GM23338 (cell line): ENCODE measurements at places on chromosomes 16 and 17. TPM values are rescaled to one million over a fixed set of nuclear protein-coding genes. Genes with fewer than 3 reads are reported as not detected.

AATK gene
- 1.1 and 1.3 TPM in 2 replicates for polyA plus RNA-seq

TMEM235 gene
- not detected in 2 replicates for polyA plus RNA-seq

B4GALNT2 gene
- not detected in 2 replicates for polyA plus RNA-seq

TBC1D3K gene
- polyA plus RNA-seq = not detected in 2 replicates

TTYH2 gene
- polyA plus RNA-seq = 1.4 and 2.1 TPM in 2 replicates

- no peak for DNase-seq
These were observed 3.4 kb upstream of the SMPD3 start for GRCh38 chr16:68451676-68452075.

GRCh38 chr16:4034963-4035362 is 81.3 kb downstream of the ADCY9 start:
- DNase-seq = no peak

GRCh38 chr16:85278839-85279238 is 166.6 kb upstream of the CIBAR2 start:
- no peak for DNase-seq

GRCh38 chr16:83206426-83206825 is 579.7 kb downstream of the CDH13 start:
- no peak for DNase-seq

- DNase-seq = no peak
These were observed 4.2 kb upstream of the NDRG4 start for GRCh38 chr16:58495521-58496331.

- peak; percentile 79 for DNase-seq
These were observed 5.1 kb upstream of the SCNN1B start for GRCh38 chr16:23296994-23297393.

DNA sequence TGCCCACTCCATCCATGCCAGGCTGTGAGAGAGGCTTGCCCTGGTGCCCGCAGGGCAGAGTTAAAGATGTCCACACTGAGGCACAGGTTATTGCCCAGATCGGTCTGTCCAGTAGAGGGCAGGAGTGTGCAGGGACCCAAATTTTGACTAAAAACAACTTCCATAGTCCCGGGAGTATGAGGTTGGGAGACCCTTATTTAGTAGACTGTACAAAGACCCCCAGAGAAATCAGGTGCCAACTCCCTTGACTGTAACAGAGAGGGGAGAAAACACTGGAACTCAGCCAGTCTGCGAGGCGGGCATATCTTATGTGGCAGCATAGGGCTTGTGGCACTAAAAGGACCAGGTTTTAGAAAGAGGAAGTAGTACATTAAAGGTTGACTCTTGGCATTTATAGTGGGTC is 43.4 kb downstream of the HNF1B start:
- peak; percentile 62 for DNase-seq

GRCh38 chr17:9473711-9474110 is 101.9 kb downstream of the STX8 start:
- no peak for DNase-seq

- DNase-seq = no peak
These were observed 235.7 kb downstream of the CHD9NB start for GRCh38 chr16:52816993-52817392.

DNA sequence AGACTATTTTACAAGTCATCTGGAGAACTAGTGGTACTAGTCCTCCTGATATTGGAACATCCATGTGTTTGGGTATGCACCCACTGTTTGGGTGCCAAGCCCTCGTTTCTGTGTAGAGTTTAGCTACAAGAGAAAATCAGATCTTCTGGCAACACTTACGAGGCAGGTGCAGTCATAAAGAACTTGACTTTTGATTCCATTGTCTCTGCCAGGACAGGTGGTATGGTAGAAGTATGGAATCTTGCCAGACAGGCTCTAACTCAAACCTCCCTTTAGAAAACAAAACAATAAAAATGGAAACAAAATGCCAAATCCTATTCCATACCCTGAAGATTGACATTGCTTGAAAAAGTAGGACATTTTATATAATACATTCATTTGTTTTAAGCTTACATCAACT is 16.0 kb downstream of the RNF43 start:
- DNase-seq = no peak

DNA sequence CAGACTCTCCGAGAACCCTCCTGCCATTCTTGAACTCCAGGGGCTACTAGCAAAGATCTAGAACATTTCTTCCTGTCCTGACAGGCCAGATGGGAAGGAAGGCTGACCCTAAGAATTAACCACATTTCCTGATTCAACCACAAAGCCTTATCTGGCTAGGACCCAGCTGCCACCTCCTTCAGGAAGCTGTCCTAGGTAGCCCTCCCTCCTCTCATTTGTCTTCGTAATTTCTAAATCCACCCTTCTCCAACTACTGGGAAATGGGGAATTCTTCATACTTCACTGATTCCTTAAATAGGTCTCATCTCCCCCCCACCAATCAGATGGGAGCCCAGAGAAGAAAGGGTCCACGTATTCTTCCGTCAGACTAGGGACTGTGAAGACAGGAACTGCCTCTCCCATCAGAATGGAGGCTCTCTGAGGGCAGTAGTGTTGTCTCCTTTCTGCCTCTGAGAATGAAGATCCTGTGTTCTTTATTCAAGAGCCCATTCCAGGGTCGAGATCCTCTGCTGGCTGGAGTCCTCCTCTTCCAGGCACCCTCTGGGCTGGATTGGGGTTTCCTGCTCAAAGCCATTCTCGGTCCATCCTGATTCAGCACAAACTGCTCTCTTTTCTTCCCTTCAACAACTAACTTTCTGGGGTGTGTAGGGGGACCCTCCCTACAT is 2.1 kb downstream of the SAMD14 start:
- peak; percentile 55 for DNase-seq

GRCh38 chr16:85608515-85608885 is 4.6 kb upstream of the GSE1 start:
- DNase-seq = no peak

DNA sequence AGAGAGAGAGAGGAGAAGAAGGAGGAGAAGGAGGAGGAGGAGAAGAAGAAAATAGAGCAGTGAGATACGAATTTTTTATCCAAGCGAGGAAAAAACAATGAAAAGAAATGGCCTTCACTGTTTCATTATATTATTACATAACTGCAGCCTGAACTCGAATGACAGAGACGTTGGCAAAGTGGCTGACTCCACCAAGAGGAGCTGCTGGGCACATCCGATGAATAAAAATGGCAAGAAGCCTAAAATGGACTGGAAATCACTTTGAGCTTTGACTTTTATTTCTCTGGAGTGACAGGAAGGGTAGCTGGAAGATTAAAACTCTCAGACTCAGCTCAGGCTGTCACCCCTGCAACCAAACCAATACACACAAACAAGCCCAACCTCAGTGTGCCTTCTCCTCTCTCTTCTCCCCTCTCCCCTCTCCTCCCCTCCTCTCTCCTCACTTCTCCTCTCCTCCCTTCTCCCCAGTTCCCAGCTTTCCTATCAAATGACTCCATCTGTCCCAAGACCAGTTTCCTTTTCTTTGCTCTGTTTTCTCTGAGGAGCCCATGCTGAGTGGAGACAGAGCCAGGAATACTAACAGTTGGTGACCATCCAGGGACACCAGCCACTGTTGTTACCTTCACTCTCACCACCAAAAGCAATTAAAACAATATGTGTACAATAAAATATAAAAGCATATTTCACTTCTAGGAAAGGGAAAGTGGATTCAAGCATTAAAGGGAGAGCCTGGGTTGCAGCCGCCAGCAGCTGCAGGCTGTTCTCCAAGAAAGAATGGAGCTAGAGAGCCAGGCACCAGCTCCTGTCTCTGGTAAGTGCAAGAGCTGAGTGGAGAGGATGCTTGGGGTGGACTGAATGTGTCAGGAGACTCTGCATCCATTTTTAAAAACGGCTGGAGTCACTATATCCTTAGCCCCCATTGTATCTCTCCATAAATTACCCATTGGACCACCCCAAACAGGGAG is 51.2 kb downstream of the SOX9 start:
- DNase-seq = no peak
